Heart right ventricle (tissue), 16 donors: ENCODE measurements at places on chromosomes 1 and 21.

DNA sequence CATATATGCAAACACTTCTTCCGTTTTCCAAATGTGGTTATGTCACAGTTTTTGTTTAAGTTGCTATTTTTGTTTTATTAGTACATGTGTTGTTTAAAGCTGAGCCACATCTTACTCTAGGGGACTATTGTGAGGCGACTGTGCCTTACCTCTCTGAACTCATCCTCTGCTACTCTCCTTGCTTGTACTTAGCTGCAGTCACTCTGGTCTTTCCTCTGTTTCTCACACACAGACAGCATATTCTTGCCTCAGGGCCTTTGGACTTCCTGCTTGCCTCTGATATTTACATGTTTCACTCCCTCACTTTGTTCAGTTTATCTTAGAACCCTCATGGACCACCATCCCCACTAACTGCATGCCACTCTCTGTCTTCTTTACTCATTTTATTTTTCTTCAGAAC, 101.1 kb downstream of the MACF1 start:
- DNase-seq: no peak

DNA sequence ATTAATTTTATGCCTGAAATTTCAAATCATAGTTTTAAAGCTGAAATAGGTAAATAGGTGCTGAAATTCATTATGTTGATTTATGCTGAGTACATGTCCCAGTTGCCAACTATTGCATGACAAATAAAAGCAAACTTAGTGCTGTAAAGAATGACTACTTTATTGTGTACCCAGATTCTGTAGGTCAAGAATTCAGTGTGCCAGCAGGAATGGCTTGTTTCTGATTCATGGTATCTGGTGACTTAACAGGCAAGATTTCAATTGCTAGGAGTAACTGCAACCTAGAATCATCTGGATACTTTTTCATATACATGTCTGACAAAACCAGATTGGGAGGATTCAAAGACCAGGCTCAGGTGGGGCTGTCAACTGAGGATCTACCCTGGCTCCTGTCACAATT, 678.4 kb upstream of the ADAMTS5 start:
- DNase-seq: no peak

GRCh38 chr1:55951291-55951690, 628.1 kb downstream of the PLPP3 start:
- no peak for DNase-seq

DNA sequence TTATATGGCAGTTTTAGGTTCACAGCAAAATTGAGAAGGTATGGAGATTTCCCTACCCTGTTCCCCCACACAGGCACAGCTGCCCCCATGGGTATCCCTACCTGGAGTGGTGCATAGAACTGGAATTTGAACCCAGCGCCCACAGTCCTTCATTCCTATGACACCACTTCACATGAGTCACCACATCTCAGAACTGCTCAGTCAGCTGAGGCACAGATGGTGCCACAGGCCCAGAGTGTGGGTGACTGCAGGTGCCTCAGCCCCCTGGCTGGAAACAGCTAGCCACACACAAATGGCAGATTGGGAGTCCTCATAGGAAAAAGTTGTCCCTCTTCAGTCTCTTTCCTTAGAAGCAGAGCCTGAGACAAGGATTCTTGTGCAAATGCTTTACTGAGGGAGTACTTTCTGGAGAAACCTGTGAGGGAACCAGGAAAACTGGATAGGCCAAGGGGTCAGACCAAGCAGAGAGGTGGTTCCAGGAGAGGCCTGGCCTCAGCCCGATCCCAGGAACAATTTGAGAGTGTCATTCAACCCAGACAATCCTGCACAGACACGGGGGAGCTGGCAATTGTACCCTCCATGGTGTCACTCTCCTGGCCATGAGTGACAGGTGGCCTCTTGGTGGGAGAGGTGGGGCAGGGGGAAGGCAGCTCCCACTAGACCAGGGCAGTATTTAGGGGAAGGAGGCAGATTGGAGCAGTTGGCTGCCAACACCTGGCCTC, 6.9 kb downstream of the PLA2G2D start:
- no peak for DNase-seq

GRCh38 chr1:201217851-201218250, 27.2 kb downstream of the IGFN1 start:
- no peak for DNase-seq

- peak; percentile 99 for DNase-seq
Observed at GRCh38 chr1:112700290-112701226, 6.4 kb downstream of the RHOC start.

DNA sequence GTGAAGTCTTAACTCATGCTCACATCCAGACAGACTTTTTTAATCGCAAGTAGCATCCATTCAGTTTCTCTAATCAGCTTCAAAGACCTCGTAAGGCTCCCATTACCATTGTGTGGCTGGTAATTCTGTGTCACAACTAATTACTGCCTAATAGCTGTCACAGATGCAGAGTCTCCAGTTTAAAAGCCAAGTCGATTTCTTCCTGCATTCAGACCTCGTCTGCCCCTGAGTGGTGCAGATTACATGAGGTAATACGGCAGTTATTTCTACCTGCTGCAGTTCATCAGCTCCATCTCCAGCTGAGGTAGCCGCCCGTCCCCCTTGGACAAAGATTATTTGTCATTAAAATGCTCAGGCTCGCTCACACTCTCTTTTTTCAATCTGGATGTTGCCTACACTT, 34.4 kb upstream of the OLIG2 start:
- DNase-seq: no peak

- no peak for DNase-seq
Observed at GRCh38 chr21:41032541-41032940, 135.4 kb upstream of the BACE2 start.

GRCh38 chr1:180428782-180429695, 73.3 kb downstream of the ACBD6 start:
- DNase-seq: no peak

DNA sequence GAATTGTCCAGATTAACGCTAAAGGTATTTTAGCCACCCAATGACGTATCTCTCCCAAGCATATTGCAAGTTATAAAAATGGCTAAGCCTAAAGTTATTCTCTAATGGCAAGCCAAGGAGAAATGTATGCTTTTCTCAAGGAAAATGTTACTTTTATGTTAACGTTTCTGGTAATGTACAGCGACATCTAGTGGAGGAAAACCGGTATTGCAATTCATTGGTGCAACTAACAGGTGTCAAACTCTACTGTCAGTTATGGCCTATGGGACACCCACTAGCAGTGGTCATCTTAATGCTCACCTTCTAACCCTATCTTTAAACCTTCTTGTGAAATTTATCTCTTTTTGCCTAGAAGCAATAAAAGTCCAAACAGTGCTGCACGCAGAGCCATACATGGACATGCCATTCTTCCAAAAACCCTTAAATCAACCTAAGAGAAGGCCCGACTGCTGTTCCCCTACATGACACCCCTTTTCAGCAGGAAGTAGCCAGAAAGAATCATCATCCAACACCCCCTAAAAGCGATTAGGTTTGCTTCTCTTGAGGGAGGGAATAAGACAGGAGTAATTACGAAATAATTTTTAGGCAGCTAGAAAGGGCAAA, 68.7 kb upstream of the LRIF1 start:
- DNase-seq: peak; percentile 13

- no peak for DNase-seq
Observed at GRCh38 chr1:178885869-178886268, 15.0 kb upstream of the ANGPTL1 start.

- no peak for DNase-seq
Observed at GRCh38 chr21:37944496-37944895, 28.2 kb upstream of the KCNJ6 start.

DNA sequence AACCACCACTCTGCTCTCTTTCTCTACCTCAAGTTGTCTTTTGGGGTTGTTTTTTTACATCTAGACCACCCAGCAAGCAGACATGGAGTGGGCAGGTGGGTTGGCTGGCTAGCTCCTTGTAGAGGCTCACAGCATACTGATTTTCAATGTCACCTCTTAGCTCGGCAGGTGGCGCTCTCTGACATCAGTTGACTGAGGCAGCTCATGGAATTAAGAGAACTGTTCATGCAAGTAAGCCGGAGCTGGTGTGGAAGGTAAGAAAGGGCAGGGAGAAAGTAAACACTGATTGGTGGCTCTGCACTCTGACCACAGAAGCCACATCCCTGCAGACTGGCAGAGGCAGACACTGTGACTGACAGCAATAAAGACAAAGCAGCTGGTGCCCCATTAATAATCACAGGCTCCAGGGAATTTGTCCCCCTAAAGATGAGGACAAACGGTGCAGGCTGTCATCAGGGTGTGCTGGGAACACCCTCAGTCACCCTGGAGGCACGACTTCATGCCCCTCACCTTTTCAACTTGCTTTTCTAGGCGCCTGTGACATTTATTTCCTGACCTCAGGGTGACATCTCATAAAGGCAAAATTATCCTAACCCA, 226.8 kb downstream of the LMX1A start:
- peak; percentile 35 for DNase-seq

DNA sequence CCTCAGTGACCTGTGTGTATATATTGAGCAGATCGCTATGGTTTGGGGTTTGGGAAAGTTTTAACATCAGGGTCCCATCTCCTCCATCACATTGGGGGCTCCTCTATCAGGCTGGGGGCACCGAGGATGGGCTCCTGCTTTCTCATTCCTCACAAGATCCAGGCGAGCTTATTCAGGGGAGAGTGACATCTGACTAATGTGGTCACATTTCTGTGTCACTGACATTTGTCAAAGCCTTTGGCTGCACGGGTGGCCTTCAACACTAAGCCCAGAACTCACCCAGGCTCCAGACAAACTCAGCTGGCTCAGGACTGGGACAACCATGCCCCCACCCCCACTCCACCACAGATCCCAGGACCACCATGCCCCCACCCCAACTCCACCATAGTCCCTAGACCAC, 103.3 kb upstream of the IFFO2 start:
- DNase-seq: no peak

DNA sequence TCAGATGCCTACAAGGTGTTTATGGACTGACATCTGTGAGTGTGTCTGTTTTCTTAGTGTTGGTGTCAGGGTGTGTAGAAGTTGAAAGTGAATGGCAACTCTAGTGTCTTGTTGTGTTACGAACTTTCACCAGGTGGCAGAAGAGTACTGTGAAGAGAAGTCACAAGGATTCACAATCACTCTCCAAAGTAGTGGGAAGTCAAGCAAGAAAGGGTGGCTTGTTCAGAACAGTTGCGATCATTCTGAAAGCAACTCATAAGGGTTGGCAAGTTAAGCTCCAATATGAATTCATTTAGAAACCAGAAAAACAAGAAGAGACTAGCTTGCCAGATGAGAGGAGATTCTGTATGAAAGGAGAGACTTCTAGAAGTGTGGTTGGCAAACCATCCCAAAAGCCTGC, 86.1 kb downstream of the FASLG start:
- no peak for DNase-seq

- DNase-seq: no peak
Observed at GRCh38 chr1:241186716-241187115, 170.3 kb downstream of the RGS7 start.

GRCh38 chr1:118862755-118863154, 125.4 kb downstream of the TBX15 start:
- no peak for DNase-seq

DNA sequence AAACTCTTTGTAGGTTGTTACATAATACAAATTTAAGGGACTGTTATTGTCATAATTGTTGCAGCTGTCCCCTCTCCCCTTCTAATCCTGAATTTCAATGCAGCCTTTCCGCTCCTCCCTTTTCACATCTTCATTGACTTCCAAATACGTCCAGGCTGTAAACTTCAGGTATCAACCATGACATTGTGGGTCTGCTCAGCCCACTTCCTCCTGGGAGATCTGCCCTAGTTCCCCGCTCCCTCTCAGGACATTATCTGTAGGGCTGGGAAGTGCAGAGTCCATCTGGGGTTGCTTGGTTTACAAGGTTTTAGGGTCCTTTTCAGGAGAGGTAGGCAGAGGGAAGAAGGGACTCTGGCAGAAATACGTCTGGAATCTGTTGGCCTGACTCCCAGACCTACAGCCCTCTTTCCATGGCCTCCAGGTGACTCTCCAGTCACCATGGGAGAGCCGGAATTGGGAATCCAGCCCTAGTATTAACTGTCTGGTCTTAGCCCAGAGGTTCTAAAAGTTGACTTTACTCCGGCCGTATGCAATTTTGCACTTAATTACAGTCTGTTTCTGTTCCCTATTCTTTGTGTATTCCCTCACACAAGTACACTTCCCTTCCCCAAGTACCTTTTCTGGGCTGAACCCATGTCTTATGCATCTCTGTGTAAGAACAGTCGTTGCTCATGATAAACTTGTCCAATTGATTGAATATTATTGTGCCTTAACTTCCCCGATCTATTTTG, 4.7 kb upstream of the DENND2D start:
- DNase-seq: no peak

DNA sequence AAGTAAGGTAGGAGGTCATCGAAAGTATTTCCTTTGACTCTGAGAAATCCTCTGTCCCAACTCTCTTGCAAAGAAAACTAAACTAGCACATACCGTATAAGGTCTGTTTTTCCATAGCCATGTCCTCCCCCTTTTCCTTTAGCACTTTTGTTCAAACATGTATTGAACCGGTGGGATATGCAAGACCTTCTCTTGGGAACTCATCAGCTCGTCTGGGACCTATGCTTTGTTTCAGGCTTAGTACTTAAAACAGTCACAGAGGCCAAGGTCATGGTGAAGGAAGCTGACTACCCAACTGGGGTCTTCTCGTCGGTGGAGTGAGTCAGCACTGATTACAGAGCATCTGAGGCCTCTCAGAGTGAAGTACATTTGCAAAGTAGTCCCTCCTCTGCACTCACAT, 185.0 kb downstream of the ZBTB18 start:
- no peak for DNase-seq

GRCh38 chr1:247406014-247406656, 9.8 kb upstream of the NLRP3 start:
- no peak for DNase-seq

GRCh38 chr1:218397752-218398339, 52.7 kb downstream of the TGFB2 start:
- DNase-seq: no peak

DNA sequence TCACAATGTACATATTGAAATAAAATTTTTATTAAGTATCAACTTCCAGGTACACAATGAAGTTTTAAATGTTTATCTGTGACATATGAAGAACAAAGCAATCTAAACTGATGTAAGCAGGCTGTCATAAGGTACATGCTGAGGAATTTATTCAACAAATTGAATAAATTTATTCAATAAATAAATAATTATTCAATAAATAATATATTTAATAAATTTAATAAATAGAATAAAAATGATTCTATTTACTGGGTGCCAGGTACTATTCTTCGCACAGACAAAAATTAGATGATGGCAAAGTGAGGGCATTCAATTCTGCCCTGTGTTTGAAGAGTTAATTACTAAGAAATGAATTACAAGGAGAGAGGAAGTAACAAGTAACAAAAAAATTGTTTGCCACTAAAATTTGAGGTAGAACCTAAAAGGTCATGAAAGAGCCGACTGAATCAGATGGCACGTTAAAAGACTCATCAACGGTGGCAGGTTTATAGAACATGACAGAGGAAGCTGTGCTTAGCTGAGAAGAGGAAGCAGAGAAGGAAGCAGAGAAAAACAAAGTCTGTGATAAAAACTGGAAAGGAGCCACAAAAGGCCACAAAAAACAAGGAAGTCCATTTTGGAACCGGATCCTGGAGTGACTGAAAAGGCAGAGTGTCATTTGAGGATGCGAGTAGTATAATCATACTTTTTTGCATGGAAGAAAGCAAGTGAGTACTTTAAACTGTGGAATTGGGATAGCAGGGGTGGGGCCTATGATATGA, 2.2 kb upstream of the USP24 start:
- no peak for DNase-seq
